AG04450 (cell line): ENCODE measurements at places on chromosomes 5 and 9.
A peak's percentile ranks its signal among the peaks of the same experiment; 100 is the strongest.

DNA sequence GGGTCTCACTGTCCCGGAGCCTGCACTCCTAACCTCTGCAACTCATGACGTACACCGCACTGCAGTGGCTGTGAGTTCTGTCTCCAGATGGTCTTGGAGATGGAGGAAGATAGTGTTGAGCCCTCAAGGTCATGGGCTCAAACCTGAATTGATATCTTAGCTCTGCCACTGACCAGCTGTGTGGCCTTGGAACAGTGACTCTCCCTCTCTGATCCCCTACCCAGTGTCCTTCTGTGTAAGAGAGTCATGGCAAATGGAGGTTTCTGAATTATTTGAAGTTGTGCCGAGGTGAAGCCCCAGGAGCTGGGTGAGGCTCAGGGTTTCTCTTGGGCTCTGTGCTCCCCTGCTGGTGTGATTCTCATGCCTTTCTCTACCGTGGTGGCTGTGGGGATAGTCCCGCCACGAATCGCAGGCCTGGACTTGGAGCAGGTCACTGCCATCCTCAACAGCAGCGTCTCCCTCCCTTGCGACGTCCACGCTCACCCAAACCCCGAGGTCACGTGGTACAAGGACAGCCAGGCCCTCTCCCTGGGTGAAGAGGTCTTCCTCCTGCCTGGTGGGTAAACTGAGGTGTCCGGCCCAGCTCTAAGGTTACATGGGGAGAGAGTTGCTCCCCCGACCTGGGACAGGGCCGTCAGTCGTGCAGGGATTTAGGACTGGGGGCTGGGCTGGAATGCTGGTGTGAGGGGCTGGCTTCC is 60.6 kb upstream of the ASS1 start:
- no peak for DNase-seq

GRCh38 chr5:119367502-119368237 is 11.9 kb downstream of the TNFAIP8 start:
- no peak for DNase-seq

- DNase-seq: no peak
Observed at GRCh38 chr5:58497386-58497785, 6.2 kb downstream of the GAPT start.

DNA sequence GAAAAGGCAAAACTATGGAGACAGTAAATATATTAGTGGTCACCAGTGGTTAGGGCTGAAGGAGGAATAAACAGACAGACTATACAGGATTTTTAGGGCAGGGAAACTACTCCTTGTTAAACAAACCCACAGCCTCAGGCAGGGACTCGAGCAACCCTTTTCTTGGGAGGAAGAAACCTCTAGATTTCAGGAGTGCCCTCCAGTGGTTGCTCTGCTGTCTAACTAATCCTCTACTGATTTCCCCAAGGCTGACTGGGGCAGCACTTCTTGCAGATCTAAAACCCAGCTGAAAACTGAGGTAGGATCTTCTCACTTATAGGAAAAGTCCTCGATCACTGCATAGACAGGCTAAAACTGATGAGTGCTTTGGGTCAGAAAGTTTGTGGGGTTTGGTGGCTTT is 176.8 kb downstream of the ISOC1 start:
- DNase-seq: no peak

- DNase-seq: no peak
Observed at GRCh38 chr9:114688909-114689610, 7.1 kb upstream of the TEX48 start.

DNA sequence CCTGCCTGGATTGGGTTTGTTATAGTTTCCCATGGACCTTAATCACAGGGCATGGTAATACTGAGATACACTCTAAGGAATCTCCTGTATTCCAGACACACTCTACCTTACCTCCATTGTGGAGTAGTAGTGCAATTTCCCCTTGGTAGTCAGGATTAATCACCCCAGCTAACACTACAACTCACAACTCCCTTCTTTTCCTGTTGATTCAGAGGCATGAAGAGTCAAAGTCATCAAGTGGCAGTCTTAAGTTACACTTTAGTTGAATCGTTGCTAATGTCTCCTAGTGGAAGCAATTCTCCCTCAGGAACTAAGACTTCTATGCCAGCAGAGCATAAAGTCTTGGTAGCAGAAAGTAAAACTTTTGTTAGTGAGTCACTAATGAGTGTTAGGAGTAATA is 122.7 kb upstream of the APC start:
- DNase-seq: no peak

- no peak for DNase-seq
Observed at GRCh38 chr5:14129123-14129522, 14.0 kb upstream of the TRIO start.

- no peak for DNase-seq
Observed at GRCh38 chr5:24367216-24367615, 277.6 kb downstream of the CDH10 start.

GRCh38 chr9:129511285-129511900 is 109.5 kb downstream of the C9orf50 start:
- no peak for DNase-seq

DNA sequence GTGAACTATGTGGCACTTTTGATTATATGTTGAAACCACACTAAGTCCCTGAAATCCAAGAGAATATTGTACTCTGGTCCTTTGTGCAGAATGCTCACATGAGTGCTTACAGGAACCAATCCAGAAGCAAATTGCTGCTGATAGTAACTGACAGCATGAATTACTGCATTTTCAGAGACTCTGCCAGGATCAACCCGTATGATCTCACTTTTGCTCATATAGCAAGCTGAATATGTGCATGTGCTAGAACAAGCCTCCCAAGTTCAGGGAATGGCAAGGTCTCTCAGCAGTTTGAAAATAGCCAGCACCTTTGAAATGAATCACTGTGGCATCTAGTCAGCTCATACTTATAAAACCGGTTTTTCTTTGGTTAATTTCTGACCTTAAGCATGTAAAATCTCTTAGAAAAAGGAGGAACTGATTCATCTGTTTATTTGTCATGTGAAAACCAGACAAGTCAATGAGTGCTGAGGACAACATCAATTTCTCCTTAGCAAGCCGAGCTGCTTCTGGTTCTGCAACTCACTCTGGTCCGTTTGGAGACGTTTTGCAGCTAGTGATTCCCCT is 215.7 kb upstream of the ELL2 start:
- peak; percentile 48 for DNase-seq

DNA sequence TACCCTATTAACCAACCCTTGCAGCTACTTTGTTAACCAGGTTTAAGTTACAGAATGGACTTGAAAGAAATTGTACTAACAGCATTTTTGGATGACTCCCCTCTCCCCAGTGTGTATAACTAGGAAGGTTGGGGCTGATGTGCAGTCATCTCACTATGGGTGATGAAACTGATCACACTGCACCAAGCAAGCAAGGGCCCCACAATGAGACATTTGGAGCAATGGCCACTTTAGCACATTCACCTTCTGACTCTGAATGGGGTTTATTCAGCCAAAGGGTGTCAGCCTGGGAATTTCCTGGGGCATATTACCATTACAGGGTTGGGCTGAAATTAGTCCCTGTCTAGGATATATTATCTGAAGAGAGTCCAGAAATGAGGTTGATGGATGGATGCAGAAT is 18.7 kb upstream of the CYFIP2 start:
- no peak for DNase-seq
